ENCODE measurements at places on chromosomes 3 and 15.

DNA sequence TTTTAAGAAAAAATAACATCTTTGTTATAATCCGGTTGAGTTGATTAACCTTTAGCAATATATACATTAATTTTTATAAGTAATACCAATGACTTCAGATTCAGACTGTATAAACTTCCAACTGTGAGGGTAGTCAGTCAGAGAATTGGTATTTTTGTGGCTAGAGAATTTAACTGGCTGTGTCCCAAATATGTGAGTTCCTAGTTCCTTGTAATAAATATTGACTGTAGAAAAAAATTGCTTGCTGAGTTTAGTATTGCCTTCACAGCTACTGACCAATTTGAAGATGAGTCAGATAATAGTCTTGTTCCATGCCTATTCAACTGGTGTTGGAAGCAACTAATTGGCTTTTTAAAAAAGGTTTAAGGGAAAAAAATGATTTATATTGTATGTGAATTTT lies 210.8 kb downstream of the GAP43 start:
- no peak for DNase-seq

- DNase-seq: no peak
Measured at GRCh38 chr3:195847055-195847950, 35.6 kb upstream of the MUC4 start.

DNA sequence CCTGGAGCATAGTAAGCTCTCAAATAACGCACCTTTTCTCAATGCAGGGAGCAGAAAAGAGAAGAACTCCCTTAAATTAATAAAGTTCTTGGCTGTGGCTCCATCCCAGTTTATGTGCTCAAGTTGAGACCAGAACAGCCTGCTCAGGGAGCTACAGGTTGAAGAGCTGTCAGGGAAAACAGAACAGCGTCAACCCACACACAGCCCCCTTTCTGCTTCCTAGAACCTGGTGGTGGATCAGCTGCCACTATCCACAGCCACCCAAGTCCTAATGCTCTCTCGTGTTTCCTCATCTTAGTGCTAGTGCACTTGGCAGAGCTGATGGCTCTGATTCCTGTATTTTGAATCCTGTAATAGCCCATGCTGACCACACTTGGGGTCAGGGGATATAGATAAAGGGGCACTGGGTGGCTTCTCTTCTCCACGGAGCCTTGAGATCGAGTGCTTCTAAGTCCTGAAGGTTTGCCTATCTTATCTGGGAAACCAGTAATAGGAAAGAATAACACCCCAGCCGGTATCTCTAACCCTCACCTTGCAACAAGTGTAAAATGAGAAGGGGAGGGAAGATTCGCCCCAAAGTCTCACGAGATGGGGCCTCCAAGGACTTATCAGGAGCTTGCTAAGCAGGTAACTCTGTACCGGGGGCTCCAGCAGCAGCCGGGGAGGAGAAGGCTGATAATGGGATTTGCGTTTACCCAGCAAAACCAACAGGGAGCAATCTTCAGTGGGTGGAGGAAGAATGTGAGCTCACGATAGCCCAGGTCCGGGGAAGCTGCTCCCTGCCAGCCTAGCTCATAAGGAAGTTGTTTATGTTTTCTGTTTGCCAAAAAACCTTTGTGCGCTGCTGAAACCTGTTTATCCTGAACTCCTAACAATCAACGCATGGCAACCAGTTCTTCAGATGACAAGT lies 136.2 kb upstream of the ICE2 start:
- no peak for DNase-seq

DNA sequence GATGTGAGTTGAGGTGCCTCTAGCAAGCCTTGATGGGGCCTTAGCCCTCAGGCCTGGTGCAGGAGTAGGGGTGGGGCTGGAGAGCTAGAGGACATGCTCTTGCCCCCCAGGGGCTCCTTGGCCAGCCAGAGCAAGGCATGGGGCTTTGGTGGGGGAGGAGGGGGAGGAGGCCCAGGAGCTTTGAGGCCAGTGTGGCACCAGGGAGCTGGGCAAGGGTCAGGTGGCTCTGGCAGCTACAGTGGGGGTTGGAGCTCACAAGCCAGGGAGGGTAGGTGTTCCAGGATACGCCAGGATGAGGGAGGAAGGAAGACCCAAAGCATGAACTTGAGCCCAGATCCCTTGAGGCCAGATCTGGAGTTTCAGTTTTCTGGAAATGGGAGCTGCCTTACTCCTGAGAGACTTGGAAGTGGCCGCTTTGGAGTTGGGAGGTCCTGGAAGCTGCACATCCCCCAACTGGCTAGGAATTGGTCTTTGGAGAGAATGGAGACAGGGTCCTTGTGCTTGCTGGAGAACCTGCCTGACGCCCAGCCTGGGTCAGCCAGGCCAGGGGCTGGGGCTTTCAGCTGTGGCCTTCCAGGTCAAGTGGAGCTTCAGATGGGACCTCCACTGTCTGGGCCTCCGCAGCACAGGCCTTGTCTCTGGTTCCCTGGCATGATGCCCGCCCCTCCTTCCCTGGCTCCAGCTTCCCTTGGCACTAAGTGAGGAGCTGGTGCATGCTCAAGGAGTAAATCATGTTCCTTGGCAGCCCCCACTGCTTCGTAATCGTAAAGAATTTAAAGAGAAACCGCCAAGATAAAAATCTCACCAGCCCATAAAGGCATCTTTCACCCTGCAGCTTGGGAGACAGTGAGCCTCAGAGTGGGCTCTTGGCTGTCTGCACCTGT lies 8.7 kb downstream of the SEMA3F start:
- DNase-seq: no peak

DNA sequence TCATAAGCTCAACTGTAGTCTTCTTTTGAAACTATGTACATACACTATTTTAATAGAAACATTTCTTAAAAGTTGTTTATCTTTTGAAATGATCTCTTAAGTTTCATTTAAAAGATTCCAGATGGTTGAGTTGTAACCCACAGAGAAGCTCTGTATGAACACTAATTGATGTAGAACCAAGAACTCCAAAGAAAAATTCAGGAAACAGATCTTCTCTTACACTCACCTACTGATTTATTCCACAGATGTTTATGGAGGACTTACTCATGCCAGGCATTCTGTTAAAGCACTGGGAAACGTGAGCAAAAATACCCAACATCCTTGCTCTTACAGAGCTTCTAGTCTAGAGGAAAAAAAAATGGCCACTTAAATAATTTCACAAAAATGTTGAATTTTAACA lies 551.1 kb downstream of the NAALADL2 start:
- no peak for DNase-seq

DNA sequence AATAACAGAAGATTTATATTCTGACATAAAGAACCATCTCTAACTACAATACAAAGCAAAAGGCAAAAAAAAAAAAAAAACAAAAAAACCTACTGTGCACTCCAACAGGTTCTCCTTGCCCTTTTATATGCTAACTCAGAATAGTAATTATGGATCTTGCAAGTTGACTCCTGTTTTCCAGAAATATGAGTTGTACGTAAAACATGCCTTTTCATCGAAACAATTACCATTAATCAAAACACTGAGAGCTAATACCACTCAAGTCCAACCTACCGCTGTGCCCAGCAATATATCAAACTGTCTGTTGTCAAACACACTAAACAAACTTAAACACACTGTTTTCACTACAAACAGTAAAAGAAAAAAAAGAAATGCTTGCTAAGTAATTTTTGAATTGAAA lies 389.8 kb downstream of the TBC1D5 start:
- DNase-seq: no peak

- DNase-seq: no peak
Measured at GRCh38 chr3:22990291-22991200, 212.6 kb upstream of the UBE2E2 start.

GRCh38 chr3:81760215-81760614 lies 1.2 kb downstream of the GBE1 start:
- DNase-seq: no peak

GRCh38 chr3:58214484-58215316 lies 3.9 kb upstream of the DNASE1L3 start:
- DNase-seq: no peak

- no peak for DNase-seq
Measured at GRCh38 chr3:173970281-173970680, 572.7 kb downstream of the NLGN1 start.

DNA sequence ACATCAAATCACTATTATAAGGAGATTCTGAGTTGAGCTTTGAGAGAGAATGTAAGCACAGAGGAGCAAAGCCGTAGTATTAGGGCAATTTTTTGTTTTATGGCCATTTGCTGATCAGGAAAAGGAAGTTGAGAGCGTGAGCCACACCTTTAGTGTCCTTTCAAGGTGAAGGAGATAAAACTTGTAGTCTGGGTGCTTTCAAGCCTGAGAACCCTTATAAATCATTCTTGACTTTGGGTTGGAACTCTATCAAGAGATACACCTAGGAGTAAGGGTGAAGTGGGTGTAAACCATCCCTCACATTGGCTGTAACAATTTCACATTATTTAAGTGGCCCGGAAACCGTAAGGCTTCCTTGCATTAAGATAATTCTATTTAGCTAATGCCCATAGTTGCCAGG lies 122.2 kb downstream of the ATG7 start:
- no peak for DNase-seq

GRCh38 chr3:108292905-108293328 lies 3.4 kb upstream of the HHLA2 start:
- no peak for DNase-seq

- DNase-seq: no peak
Measured at GRCh38 chr3:44020143-44020542, 221.5 kb upstream of the TOPAZ1 start.

GRCh38 chr15:31387479-31388118 lies 61.0 kb downstream of the KLF13 start:
- DNase-seq: no peak

- no peak for DNase-seq
Measured at GRCh38 chr3:183242431-183242830, 10.6 kb upstream of the B3GNT5 start.

DNA sequence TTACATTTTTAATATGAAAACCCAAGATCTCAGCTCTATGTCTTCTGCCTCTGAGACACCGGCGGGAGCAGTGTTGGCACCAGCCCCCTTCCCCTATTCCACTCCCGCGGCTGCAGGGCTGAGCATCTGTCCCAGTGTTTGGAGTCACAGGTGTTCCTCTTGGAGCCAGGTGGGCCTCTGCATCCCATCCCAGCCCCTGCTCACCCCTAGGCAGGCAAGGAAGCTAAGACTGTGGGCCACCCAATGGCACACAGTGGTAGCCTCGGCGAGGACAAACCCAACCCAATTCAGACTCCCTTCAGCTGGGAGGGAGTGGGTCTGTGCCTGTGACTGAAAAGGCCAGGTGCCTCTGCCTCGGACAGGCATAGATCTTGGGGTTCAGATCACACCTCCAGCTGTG lies 3.1 kb downstream of the CHST13 start:
- no peak for DNase-seq

- no peak for DNase-seq
Measured at GRCh38 chr15:60423537-60423936, 25.8 kb upstream of the ANXA2 start.

Data from GF-D8 (cell line).